Activated CD4-positive, alpha-beta T cell treated with anti-CD3 and anti-CD28 coated beads, Interleukin-2, amount 50 U/mL, for 16 hours (primary cell): ENCODE measurements at places on chromosomes 7 and 10.

DNA sequence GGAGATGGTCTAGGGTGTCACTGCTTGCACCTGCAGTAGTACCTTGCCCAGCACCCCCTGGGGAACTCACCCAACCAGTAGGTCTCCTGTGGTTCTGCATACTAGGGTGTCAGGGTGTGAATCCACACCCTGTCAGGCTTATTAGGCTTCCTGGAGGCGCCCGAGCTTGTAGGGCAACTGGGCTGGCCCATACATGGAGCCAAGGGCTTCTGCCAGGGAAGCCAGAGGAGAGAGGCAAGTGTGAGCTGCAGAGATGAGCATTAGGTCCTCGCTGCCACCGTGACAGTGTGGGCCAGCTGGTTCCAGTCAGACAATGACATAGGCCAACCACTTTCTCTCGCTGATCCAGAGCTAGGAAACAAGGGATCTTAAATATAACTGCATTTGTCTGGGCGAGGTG, 11.2 kb downstream of the MXI1 start:
- DNase-seq, result no peak

- DNase-seq, result no peak
These were observed 82.4 kb downstream of the DLG5 start for GRCh38 chr10:77844177-77844576.

- no peak for DNase-seq
These were observed 41.8 kb downstream of the CNNM1 start for GRCh38 chr10:99370993-99371392.

DNA sequence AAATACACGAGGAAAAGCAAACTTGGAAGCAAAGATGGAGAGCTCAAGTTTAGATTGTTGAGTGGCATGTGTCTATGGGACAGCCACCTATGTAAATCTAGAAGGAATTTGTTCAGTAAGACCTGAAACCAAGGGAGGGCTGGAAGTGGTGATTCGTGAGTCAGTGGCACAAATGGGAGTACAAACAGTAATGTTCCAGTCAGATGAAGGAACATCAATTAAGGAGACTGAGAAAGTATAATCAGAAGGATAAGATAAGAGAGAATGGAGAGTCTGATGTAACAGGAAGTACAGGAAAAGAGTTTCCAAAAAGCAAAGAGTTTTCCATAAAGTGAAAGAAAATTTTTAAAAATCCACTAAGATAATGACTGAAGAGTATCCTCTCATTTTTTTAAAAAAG, 544.2 kb downstream of the KIF20B start:
- DNase-seq, result no peak

DNA sequence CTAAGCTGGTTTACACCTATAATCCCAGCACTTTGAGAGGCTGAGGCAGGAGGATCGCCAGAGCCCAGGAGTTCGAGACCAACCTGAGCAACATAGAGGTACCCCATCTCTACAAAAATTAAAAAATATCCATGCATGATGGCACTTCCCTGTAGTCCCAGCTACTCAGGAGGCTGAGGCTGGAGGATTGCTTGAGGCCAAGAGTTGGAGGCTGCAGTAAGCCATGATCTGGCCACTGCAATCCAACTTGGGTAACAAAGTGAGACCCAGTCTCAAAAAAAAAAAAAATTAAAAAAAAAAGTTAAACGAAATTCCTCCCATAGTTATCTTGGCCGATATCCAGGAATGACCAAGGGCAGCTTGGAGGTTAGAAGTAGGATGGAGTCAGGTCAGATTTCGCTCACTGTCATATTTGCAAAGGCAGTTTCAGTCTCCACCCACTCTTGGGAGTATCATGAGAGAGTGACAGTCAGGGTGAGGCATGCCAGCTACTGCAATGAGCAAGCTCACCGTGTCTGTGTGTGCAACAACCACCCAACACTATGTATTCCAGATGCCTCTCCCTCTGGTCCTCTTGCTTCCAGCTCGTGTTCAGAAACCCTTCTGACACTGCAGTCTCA, 6.0 kb upstream of the ZDHHC4 start:
- peak; percentile 18 for DNase-seq

GRCh38 chr7:86469680-86470295, 173.9 kb upstream of the GRM3 start:
- DNase-seq, result peak; percentile 67

DNA sequence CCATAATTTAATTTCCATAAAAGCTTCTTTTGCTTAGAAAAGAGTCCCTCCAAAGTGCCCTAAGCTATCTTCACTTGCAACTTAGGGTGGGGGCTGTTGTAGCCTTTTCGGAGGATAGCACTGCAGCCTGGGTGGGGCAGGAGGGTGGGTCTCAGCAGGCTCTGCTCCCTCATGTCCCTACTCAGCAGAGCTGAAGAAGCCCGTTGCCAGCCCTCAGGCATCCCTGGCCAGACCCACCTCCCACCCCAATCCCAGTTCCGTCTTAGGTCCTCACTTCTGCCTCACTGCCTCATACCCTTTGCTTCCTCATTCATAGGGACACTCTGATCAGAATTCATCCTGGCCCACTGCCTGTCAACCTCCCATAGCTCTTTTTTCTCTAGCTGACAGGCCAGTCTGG, 99.8 kb upstream of the ZMIZ1 start:
- no peak for DNase-seq

DNA sequence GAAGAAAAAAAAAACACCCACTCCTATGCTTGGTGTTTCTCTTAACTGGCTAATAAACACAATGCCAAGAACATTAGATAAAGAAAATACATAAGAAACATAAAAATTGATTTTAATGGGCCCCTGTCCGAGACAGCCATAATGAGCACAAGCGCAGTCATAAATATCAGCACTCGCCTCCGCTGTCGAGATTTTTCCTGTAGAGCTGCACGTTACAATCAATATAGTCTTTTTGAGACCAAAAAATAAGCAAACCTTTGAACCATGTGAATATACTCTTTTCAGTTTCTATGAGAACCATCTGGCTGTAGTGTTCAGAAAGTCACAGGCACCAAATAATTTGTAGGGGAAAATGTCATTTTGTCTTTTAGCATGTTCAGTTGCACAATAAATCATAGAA, 70.1 kb downstream of the MGMT start:
- no peak for DNase-seq

- DNase-seq, result no peak
These were observed 59.4 kb upstream of the CCNY start for GRCh38 chr10:35276889-35277288.

DNA sequence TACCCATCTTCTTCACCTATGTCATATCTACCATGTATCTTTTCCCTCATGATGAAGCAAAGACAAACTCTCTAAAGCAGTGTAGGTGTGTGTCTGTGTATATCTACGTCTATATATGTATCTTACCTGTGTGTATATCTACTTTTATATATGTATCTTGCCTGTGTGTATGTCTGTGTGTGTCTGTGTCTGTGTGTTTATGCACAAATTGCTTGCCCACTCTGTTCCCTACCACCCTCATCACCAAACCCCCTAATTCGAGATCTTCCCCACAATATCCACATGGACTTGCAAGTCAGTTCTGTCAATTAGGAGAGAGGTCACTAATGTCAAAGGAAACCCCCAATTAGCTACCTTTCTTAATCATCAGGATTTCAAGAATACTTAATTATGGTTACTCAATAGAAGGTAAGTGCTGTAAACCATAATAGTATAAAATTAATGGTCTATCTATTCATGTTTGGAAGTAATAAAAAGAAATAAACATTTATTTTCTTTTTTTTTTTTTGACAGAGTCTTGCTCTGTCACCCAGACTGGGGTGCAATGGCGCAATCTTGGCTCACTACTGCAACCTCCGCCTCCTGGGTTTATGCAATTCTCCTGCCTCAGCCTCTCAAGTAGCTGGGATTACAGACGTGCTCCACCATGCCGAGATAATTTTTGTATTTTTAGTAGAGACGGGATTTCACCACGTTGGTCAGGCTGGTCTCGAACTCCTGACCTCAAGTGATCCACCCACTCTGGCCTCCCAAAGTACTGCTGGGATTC, 43.6 kb downstream of the ANKRD61 start:
- no peak for DNase-seq

GRCh38 chr10:73398024-73398423, 15.8 kb downstream of the ANXA7 start:
- no peak for DNase-seq

DNA sequence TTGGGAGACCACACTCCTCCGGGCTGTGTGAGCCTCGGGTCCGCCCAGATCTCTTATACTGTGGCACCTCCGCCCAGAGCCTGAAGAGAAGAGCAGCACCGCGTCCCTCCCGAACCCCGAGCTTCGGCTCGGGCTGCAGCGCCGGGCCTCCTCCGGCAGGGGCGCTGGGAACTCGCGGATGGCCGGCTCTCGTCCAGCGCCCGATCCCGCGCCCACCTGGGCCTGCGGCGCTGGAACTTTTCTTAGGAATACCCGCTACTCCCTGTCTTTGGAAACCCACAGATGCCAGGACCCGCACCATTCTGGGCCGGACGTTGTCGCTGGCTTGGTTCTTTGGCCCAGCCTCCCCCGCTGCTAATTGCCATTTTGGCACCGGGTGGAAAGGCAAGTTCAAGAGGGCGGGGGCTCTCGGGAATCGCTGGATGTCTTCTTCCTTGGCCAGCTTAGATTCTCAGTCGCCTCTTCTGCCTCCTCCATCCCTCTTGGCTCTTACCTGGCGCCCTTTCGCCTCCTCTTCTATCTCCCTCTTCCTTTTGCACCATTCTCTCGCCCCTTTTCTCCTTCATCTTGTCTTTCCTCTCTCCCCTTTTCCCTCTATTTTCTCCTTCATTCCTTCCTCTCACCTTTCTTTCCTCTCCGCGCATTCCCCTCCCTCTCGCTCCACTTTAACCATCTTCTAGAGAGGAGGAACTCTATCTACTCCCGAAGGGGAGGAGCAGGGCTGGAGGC, 2.1 kb upstream of the SORCS3 start:
- no peak for DNase-seq

DNA sequence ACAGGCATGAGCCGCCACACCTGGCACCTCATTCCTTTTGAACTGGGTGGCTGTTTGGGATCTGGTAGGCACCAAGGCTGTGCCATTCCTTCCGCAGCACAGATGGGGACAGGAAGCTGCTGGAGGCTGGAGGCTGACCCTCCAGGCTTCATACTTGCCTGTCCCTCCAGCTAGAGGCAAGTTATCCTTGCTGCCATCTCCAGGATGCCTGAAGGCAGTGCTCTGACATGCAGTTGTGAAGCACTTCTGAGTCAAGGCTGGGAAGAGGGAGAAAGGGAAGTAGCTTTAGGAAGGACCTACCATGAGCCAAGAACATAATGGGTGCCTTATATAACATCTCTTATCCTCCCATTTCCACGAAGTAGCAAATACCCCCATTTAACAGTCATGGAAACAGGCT, 9.5 kb downstream of the MARVELD1 start:
- no peak for DNase-seq

DNA sequence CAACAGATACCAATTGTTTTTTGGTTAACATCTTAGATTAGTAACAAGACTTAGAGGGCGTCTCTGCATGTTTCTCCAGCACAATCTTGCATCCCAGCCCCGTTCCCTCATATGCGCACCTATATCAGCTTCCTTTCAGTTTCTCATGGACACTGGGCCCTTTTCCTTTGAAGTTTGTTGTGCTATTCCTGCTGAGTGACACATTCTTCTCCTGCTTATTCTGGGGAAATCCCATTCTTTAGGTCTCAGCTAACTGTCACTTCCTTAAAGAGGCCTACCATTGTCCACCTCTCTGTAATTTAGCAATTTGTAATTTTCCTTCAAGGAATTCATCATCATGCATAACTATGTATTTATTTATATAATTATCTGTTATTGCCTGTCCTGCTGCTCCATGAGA, 110.3 kb upstream of the STEAP1B start:
- DNase-seq, result no peak

GRCh38 chr10:126519992-126520391, 131.7 kb upstream of the ADAM12 start:
- DNase-seq, result no peak

DNA sequence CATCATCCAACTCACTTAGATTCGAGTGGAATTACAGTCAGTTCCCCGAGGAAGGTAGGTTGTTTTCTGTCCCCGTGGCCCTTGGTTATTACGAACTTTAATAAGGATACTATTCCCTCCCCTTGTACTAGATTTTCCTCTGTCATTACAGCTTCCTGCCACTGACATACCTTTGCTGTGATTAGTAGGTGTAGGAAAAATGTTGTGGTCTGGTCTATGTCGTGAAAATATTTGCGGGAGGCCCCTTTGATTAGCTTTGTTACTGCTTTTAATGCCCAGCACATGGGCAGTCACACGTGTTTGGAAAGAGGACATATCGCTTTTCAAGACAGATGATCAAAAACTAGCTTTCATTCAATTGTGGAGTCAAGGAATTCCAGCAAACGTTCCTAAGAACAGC, 92.2 kb downstream of the GATA3 start:
- DNase-seq, result no peak

GRCh38 chr10:101896225-101896877, 52.8 kb upstream of the KCNIP2 start:
- no peak for DNase-seq

- DNase-seq, result no peak
These were observed 14.9 kb upstream of the GIMAP8 start for GRCh38 chr7:150435390-150436073.

DNA sequence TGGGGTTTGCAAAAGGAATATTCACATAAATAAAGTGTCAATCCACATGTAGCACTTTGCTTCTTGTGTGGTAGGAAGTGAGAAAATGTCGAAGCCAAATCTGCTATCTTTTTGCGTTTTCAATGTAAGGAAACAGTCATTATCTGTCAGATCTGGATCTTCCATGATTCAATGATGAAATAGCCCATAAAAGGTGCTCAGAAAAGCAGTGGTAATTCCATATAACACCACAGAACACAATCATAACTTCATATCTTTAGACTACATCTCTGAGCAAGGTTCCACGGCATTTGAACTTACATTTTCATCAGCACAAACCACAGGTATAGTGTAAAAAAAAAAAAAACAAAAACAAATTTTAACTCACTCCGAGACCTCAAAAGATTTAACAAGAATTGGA, 39.9 kb upstream of the EGR2 start:
- peak; percentile 72 for DNase-seq

DNA sequence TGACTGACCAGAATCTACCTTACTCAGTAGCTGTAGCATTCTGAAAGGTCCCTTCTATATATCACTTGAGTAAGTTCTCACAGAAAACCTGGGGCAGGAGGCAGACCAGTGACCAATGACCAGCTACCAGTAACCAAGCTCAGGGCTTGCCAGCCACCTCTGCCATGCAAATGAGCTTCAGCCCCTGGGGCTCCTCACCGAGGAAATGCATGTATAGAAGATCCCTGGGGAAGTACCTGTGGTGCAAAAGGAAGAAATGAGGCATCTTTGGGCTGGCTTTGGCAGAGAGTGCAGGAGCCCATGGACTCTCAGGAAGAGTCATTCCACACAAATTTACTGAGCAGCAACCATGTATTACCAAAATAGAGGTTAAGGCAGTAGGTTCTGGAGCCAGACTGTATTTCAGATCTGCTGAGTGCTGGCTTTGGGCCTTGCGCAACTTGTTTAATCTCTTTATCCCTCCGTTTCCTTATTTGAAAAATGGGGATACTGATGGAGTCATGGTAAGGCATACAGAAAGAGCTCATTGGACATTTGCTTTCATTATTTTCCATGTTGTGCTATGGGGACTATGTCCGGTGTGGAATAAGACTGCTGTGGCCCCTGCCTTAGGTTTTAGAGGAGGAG, 41.1 kb upstream of the FAM204A start:
- no peak for DNase-seq
